ENCODE measurements at places on chromosomes 13 and 19. TPM values are rescaled to one million over a fixed set of nuclear protein-coding genes. Genes with fewer than 3 reads are reported as not detected.

Gene RDH8
- total RNA-seq = not detected

Gene SLC6A16
- 0.64 TPM for total RNA-seq

Gene TNFRSF19
- total RNA-seq = 95.7 TPM

Gene PSG7
- total RNA-seq = not detected

Gene RFPL4AL1
- not detected for total RNA-seq

Gene ANKLE1
- 0.86 TPM for total RNA-seq

Gene LPAR6
- total RNA-seq = 10.3 TPM

- DNase-seq = no peak
Measured at GRCh38 chr13:56066321-56066720, 1074.4 kb upstream of the PRR20A start.

- DNase-seq = no peak
Measured at GRCh38 chr13:66574606-66575005, 655.5 kb downstream of the PCDH9 start.

GRCh38 chr13:101739382-101740178 lies 287.1 kb downstream of the ITGBL1 start:
- no peak for DNase-seq

DNA sequence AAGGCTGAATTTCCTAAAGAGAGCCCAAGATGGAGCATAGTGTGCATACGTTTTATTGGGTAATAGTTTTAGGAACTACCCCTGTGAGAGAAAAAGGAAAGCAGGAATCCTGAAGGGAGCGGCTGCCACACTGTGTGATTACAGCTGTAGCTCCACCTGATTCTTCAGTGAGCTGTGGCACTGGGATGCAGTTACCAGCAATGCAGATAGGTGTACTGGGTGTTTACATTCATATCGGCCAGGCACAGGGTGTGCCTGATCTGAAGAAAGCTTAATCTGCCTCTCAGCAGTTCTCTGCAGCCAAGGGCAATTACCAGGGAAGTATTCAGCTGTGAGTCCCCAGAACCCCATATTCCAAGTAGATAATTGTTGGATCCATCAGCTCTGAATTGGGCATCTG lies 1541.8 kb downstream of the EFNB2 start:
- DNase-seq = no peak

- DNase-seq = no peak
Measured at GRCh38 chr13:44236801-44237207, 136.8 kb upstream of the SERP2 start.

DNA sequence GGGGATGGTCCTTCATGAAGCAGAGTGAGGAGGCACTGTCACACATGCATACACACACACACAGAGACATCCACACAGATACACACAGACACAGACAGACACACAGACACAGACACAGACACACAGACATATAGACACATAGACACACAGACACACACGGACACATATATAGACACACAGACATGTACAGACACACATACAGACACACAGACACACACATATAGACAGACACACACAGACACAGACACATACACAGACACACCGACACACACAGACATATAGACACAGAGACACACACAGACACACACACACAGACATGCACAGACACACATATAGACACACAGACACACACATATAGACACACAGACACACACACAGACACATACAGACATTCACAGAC lies 173.9 kb downstream of the URI1 start:
- DNase-seq = no peak

DNA sequence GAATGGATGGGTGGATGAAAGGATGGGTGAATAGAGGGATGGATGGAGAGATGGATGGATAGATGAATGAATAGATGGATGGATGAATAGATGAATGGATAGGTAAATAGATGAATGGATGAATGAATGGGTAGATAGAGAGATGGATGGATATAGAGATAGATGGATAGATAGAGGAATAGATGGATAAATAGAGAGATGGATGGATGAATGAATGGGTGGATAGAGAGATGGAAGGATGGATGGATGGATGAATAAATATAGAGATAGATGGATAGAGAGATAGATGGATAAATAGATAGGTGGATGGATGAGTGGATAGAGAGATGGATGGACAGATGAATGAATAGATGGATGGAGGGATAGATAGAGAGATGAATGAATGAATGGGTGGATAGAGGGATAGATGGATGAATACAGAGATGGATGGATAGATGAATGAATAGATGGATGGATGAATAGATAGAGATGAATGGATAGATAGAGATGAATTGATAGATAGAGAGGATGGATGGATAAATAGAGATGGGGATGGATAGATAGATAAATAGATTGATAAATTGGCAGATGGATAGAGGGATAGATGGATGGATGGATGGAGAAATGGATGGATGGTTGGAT lies 106.7 kb upstream of the SOX1 start:
- no peak for DNase-seq

GRCh38 chr13:107238262-107238981 lies 670.5 kb upstream of the ARGLU1 start:
- no peak for DNase-seq

Data from fibroblast of villous mesenchyme (primary cell).